ENCODE measurements at places on chromosomes 4 and X.
A peak's percentile ranks its signal among the peaks of the same experiment; 100 is the strongest.

GRCh38 chrX:108303682-108304081 lies 134.5 kb downstream of the COL4A6 start:
- no peak for DNase-seq

DNA sequence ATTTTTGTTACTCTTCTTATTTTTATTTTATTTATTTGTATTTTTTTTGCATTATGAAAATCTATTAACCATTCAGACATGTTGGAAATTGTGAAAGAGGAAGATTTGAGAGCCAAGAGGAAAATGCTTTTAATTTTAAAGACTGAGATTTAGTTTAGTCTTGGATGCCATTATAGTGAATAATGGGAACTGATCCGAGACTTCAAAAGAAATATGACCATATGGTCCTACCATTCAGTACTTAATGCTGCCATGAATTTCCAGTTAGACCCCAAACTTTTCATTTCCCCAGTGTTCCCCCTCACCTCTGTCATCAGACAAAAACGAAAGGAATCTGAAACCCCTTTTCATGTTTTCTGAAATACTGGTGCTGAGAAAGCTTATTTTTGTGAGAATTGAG lies 95.5 kb downstream of the TENM3 start:
- no peak for DNase-seq

DNA sequence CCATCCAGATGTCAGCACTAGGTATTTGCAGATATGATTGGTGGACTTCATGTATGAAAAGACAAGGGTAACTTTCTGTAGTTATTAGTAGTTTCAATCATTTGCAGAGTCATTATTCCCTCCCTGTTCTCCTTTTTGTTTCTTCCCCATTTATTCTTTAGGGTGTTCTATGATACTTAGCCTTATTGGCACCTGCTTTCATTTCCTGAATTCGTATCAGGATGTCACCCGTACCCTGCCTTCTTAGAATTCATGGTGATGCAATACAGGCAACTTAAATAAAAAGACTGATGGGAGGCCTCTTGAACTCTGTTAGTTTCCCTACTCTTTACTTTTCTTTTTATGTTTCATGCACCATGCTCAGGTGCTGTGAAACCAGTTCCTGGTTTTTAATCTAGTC lies 24.2 kb downstream of the MAGED1 start:
- DNase-seq, result no peak

GRCh38 chr4:147788791-147789190 lies 56.9 kb downstream of the ARHGAP10 start:
- no peak for DNase-seq

GRCh38 chrX:103437147-103437873 lies 61.0 kb downstream of the BEX3 start:
- no peak for DNase-seq

DNA sequence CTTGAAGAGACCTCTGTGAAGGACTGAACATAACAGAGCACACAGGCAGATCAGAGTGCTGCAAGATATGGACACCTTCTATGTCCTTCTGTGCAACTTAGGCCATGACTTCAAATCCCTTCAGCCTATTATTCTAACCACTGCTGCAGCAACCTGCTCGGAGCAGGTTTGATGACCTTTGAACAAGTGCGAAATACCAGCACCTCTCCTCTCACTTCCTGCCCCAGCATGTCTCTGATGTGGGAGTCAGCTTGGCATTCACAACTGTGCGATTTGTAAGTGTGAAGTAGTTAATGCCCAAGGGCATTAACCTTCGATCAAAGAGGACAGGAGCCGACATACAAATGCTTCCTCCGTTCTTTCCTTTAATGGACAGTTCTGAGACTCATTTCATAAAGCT lies 1.6 kb upstream of the EXOC1 start:
- DNase-seq, result peak; percentile 79

- DNase-seq, result no peak
Observed at GRCh38 chr4:112156112-112156511, 10.9 kb downstream of the FAM241A start.

GRCh38 chrX:15242899-15243555 lies 26.9 kb downstream of the ASB9 start:
- peak; percentile 40 for DNase-seq

- DNase-seq, result no peak
Observed at GRCh38 chr4:68606240-68606639, 30.1 kb upstream of the UGT2B17 start.

GRCh38 chr4:160370046-160370445 lies 1267.2 kb downstream of the RAPGEF2 start:
- DNase-seq, result no peak

DNA sequence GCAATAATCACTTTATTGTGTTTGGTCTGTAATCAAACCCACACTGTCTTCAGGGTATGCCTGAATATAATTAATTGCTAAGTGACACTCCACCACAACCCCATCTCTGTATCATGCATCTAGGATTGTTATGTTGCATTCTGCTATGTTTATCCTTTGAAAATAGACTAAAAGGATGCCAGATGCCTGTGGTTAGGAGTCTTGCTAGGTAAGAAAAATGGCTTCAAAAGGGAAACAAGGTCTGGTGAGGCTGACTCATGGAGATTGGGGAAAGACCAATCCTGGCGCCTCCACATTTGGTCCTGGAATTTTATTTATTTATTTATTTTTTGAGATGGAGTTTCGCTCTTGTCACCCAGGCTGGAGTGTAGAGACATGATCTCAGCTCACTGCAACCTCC lies 360.5 kb upstream of the SLC7A11 start:
- no peak for DNase-seq

DNA sequence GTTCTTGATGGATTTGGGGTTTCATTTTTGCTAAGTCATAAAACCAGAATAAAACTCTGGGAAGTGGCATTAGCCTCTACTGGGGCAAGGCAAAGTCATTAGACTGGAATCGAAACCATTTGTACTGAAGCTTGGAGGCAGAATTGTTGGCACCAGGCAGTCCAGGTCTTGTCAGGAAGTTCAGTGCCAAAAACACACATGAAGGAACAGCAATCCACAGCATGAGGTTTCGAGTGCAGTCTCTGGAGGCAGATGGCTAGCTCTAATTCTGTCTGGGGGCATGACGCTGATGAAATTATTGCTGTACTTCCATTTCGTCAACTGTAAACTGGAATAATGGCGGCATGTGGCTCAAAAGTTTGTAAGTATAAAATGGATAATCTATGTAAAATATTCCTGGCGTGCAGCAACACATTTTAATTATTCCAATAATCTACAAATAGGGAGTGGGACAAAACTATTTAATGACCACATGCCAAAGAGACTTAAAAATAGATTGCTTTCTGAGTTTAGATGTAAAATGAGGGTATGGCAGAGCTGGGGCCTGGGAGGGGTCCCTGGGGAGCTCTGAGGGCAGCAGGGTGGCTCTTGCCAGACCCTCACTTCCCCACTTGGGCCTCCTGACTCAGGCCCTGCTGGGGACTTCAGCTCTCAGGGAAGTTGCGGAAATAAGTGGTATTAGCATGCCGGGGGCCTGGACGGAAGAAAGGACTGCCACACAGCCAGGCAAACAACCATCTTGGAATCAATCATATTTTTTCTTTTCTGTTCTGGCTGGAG lies 18.8 kb upstream of the CENPU start:
- DNase-seq, result no peak

GRCh38 chrX:29432534-29432933 lies 782.8 kb upstream of the MAGEB2 start:
- DNase-seq, result no peak

DNA sequence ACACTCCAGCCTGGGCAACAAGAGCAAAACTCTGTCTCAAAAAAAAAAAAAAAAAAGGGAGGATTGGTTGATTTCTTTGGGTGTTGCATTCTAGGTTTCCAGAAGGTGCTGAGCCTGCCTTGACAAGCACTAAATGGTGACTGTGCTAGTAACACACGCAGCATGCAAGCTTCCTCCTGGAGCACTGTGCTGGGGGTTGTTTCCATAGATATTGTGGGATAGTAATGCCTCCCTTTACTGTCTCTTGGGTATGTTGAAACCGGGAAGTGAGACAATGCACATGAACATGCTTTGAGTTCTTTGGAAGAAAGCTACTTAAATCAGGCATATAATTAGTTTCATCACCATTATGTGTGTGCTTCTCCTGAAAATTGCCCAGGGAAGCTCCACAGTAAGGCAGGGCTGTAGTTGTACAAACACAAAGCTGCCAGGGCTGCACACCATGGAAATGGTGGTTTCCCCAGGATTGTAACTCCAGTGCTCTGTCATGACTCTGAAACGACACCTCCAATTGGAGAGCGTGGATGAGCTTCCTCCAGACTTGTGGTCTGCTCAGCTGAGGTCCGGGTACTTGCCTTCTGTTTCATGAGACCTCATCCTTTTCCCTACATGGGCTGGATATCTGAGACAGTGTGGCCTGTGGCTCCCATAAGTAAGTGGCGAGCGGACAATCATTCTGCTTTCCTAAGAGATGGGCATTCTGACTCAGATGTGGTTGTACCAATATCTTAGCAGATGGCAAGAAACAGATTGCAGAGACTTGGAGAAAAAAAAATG lies 31.5 kb upstream of the STOX2 start:
- DNase-seq, result no peak

GRCh38 chr4:136581119-136581518 lies 951.2 kb downstream of the PCDH18 start:
- no peak for DNase-seq

DNA sequence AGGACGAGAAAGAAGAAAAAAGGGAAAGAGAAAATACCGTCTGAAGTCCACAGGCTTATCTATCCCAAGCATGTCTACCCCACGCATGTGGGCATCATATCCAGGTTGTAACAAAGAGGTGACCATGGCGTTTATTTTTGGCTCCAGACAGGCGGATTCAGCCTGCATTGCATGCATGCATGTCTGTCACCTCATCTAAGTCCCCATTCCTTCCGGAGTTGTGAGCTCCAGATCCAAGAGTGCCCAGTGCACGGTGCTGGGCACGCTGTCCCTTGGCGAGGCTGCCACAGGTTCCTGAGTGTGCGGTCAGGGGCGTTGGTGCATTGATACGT lies 905 bp upstream of the GALNTL6 start:
- no peak for DNase-seq

DNA sequence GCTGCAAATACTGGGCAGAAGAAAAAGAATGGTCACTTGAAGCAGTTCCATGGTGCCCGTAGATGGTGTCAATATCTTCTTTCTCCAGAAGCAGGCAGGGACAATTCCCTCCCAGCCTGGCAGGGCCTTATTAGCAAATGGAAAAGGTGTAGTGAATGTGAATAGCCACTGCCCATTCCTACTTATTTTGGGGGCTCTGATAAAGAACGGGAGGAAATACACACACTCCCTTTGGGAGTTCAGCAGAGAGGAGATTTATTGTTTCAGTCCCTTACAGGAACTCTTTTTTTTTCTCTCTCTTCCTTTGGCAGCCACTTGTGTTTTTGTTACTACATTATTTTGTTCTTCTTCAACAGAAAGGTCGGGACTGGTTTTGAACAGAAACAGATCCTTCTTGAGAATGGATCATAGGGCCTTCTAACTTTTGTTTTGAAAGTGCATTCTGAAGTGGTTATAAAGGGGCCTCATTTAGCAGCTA lies at the start of gene EMCN:
EMCN (minus strand) TSS at position 159 of the 478 bp plus-strand sequence; CDS start at position 51, 108 bp downstream.
- DNase-seq, result no peak

DNA sequence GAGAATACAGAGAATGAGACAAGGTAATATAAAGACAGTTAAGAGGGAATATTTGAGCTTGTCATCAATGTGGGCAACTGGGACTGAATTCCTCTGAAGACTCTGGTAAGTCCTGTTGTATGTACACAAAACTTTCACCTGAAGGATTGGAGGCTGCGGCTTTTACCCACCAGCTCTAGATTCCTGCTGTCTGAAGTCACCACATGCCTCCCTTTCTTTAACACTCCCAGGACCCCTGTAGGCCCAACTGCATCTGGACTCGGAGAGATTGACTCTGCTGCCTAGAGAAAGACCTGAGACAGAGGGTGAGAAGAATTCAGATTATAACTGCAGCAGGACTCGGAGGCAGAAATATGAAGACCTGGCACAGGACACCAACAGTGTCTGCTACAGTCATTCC lies 1048.0 kb downstream of the PDHA2 start:
- no peak for DNase-seq

GRCh38 chr4:26723216-26723615 lies 137.4 kb upstream of the STIM2 start:
- DNase-seq, result no peak

GRCh38 chrX:30734782-30735181 lies 81.6 kb downstream of the GK start:
- no peak for DNase-seq

GRCh38 chr4:136136601-136137000 lies 1395.7 kb downstream of the PCDH18 start:
- DNase-seq, result no peak

GRCh38 chrX:33949300-33949699 lies 182.8 kb downstream of the FAM47A start:
- no peak for DNase-seq

- DNase-seq, result peak; percentile 15
Observed at GRCh38 chr4:126779436-126780166, 853.2 kb upstream of the INTU start.

DNA sequence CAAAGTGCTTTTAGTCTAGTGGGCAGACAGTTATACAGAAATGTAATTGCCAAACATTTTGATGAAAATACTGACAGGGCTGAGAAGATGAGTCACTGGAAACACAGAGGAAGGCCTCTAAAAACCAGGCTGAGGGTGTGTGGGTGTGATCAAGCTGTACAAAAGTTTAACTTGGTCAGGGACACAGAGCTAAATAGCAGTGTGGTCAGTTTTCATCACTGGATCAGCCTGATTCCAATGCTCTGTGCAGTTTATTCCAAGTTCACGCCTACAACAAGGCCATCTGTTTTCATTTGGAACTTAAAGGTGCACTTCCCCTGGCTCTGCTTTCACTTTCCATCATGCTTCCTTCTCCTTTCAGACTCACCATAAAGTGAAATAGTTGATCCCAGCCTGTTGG lies 10.6 kb downstream of the CENPVL3 start:
- no peak for DNase-seq

GRCh38 chrX:10482261-10482660 lies 138.1 kb downstream of the MID1 start:
- DNase-seq, result no peak

DNA sequence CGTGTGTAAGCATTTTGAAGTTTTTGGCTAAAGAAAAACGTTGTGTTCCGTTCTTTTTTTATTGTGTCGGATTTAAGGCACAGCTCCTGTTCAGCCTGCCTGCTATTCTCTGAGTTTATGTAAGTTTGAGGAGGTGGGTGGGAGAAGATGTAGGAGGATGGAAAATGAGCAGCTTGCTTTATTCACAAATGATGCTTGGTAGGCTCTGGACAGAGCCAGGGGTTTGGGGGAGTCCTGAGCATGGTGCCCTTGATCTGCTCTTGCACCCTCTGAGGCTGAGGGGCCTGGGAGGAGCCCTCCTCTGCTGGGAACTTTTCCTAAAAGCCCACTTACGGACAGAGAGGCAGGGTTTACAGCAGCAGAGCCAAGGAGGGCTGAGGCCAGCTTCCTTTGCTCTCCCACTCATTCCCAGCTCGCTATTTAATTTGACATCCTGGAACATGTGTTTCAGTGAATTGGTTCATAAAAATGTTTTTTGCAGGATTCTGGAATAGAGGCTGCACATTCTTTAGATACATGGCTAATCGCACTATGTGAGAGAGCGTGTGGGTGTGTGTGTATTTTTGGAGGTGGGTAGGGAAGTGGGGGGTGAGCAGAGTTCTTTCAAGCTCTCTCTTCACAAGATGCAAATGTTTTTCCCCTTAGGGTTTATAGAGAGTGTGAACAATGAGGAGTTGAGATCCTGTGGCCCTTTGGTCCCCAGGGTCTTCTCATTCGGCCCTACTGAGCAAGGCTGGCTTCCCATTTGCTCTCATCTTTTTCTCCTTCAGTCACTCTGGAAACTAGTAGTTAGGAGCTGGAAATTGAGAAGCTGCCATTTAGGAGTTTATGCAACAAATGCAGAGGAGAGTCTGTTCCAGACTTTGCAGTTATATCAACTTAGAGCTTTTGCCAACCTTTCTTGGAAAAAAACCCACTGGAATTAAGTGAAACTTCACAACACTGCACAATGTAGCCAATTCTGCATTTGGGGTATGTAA lies 32.1 kb downstream of the TMEM131L start:
- DNase-seq, result no peak

Measured in PC-9 (cell line).